Thoracic aorta (tissue), 2 donors: ENCODE measurements at places on chromosomes 11 and 22.
A peak's percentile ranks its signal among the peaks of the same experiment; 100 is the strongest.

GRCh38 chr11:130527636-130528297 is 79.3 kb downstream of the ADAMTS15 start:
- no peak for DNase-seq

- no peak for DNase-seq
Measured at GRCh38 chr22:33382436-33382835, 324.3 kb upstream of the SYN3 start.

- no peak for DNase-seq
Measured at GRCh38 chr11:73229321-73229895, 11.3 kb downstream of the P2RY2 start.

DNA sequence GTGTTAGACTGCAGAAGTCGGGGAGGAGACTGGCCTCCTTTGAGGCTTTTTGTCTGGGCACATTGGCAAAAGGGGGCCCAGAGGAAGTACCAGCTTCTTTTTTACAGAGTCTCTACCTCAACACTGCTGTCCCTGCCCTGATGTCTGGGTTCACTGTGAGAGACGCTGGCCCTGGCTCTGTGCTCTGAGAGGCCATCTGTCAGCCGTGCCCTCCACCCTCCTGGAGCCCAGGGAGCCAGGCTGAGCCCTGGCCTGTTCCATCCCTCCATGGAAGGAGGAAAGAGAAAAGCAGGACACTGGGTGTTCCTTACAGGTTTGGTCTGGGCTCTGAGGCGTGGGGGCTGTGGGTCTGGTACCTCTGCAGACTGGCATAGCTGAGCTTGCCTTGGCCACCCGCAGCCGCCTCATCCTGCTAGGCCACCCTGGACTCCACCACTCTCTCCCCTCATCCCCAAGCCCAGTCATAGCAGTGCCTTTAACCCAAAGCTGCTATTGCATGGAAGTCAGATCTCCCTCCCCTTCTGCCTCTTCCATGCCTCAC is 105.5 kb upstream of the PARVA start:
- DNase-seq, result no peak

GRCh38 chr11:61787928-61788491 is 4.4 kb downstream of the TMEM258 start:
- DNase-seq, result no peak

GRCh38 chr22:40602231-40602630 is 34.3 kb downstream of the MRTFA start:
- DNase-seq, result no peak

DNA sequence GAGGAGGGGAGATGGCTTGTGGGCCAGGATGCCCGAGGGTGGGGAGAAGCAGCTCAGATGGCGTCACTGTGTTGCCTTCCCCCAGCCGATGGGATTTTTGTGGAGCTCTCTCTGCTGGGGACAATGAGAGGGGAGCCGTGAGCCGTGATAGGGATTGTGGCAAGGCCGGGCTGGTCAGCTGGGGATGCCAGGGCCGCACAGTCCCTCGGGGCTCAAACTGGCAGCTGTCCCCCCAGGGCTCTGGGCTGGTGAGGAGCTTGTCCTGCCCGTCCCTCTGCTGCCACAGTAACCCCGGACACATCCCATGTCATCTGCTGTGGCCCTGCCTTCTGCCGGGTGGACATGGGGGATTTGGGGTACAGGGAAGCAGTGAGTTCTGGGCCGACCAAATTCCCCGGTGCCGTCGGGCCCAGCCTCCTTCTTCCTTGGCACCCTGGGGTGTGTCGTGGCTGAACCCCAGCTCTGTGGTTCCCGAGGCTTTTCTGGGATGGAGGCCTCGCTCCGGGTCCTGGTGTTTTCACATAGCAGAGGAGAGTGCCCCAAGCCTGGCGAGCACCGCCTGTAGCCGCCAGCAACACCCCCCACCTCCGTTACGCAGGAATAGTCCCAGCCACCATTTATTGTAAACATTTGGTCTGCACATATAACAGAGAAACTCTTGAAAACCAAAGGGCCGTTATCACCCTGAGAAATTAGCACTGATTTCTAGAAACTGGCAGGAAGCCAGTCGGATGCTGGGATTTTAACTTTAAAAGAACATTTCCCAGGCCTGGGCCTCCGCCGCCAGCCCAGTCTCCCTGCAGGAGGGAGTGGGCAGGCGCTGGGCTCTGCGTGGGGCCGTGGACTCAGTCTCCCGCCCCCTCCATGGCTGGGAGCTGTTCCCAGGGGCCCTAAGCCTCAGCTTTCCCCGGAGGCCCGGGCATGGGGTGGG is 9.9 kb downstream of the BRSK2 start:
- no peak for DNase-seq

DNA sequence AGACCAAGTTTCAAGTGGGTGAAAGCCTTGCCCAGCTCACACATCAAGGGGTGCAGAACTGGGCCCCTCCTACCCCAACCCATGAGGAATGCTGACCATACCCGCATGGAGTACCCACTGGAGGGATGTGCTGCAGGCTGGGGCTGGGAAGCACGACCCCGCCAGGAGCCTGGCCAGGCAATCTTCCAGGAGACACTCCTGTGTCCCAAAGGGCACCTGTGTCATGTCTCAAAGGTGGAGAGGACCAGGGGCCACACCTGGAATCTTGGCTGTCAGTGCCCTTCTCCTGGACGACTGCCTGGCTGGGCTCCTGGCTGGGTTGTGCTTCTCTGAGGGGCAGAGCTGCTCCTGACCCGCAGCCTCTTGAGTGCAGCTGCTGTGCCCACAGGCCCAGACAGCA is 6.7 kb downstream of the ARAP1 start:
- DNase-seq, result no peak

DNA sequence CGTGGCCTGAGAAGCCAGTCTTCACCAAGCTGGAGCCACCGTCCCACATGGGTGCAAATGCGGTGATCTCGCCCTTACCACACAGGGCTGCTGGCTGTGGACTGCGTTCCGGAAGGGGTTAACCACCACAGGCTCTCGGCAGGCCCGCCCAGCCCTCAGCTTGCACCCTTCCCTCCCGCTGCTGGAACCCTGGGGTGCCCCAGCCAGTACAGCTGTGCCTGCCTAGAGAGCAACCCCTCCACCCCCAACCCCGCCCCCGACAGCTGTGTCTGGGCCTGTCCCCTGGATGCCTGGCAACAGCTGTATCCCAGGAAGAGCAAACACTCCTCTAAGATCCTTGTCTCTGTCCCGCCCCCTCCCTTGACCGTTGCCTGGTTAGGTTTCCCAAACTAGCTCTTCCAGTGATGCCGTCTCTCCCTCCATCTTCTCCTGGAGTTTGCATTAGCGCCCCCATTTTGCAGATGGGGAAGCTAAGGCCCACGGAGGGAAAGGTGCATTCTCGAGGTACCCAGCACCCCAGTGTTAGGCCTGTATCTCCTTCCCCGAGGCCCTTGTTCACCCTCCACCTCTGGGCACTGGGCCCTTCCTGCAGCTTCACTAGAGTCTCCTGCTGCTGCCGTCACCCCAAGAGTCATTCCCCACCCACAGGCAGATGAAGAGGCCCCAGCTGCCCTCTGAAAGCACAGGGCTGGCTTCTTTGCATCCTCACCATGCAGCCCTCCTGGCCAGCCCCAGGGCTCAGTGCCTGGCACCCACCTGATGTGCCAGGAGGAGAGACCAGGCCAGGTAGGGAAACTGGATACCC is 12.6 kb upstream of the COX8A start:
- no peak for DNase-seq

- no peak for DNase-seq
Measured at GRCh38 chr11:111846636-111847035, 24.7 kb downstream of the ALG9 start.

DNA sequence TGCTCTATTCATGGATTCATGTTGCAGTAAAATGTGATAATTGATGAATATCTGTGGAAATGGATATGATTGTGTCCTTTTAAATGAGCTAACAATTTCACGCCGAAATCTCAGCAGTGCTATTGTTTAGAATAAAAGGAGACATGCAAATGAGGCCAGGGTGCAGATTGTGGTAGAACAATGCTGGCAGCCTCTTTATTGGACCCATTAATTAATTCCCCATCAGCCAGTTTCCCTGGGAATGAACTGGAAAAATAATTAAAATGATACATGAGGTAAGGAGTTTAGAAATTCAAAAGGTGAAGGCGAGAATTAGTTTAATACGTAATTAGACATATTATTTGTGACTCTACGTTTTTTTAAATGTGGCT is 306.2 kb downstream of the TBC1D22A start:
- DNase-seq, result no peak

DNA sequence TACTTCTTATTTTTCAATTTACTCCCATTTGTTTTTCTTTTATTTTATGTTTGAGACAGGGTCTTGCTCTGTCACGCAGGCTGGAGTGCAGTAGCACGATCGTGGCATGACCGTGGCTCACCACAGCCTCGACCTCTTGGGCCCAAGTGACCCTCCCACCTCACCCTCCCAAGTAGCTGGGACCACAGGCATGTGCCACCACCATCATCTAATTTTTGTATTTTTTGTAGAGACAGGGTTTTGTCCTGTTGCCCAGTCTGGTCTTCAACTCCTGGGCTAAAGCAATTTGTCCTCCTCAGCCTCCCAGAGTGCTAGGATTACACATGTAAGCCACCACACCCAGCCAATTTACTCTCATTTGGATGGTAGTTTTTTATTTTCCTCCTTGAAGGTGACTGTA is 679.3 kb upstream of the CCDC179 start:
- no peak for DNase-seq

DNA sequence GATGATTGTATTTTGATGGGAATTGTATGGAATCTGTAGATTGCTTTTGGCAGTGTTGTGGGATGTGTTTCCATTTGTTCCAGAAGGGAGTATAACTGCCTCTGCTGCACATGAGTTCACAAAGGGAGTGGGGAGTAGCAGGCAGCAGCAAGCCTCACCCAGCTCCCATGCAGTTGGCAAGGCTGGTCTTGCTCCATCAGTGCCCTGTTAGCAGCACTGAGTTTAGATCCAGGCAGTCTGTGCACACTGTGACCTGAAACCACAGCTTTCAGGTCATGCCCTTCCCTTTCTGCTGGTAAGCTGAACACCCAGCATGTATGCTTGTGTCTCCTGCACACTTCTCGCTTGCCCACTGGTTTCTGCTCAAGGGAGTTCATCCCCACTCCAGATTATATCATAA is 3.7 kb upstream of the NUCB2 start:
- no peak for DNase-seq

GRCh38 chr11:32326522-32326921 is 108.8 kb downstream of the WT1 start:
- no peak for DNase-seq

DNA sequence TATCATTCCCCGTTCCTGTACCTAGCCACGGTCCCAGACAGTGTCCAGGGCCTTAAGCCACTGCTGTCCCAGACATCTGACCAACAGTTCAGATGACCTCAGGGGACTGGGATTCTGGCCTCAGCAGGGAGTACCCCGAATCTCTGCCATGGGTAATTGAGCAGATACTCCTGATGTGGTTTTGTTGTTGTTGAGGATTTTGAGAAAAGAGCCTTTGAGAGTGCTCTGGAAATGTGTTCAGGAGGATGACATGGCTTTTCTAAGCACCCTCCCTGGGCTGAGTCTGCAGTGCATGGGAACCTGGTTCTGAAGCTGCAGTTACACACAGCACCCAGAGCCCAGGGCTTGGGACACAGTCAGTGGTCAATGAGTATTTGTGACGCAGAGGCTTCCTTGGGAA is 30.4 kb downstream of the ADAMTS15 start:
- DNase-seq, result no peak

DNA sequence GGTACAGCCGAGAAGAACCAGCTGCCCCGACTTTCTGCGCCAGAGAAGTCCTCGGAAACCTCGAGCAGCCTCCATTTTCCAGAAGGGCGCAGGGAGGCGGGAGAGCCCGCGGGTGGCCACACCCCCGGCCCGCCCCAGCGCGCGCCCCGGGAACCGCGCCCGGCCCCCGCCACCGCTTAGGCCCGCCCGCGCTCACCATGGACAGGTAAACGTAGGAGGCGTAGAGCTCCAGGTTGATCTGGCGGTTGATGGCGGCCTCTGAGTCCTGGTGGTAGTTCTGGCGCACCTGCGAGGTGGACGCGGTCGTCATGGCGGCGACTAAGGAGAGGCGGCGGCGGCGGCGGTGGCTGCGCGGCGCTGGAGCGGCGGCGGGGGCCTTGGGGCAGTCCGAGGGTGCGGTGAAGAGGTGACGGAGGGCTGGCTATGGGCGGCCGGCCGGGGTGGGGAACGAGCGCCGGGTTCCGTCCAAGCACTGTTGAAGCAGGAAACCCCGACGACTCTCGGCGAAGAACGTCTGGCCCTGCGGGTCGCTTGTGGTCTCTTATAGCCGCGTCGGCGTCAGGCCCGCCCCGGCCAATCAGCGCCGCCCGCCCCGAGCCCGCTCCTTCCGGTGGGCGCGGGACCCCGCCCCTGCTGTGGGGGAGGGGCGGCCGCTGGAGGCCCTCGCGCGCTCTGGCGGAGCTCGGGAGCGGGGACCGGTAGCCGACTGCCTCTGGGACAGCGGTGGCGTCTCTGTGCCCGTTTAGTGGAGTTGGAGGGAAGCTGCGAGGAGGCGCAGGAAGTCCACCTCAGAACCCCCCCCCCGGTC is at the start of gene FTH1:
Gene FTH1, minus strand, starts transcription at position 519 of the 808 bp plus-strand sequence. Its CDS starts 209 bp downstream, at position 310.
- DNase-seq, result peak; percentile 57
